ENCODE measurements at places on chromosomes 7 and 10.
A peak's percentile ranks its signal among the peaks of the same experiment; 100 is the strongest.

DNA sequence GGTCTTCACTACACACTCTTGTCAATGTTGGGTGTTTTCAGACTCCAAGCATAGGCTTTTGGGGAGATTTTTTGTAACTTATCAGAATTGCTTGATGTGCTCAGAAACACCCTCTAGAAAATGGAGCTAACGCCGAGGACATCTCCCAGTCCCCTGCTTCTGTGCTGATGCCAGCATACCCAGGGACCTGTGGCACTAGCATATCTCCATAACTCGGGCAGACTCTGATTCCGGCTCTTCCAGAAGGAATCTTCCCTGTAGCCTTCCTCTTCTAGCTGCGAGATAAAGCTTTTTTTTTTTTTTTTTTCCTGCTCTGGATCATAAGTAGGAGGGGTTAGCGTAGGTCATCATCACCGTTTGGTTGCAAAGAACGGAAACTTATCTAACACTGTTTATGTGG is 434.4 kb downstream of the GALNT17 start:
- DNase-seq, result no peak

DNA sequence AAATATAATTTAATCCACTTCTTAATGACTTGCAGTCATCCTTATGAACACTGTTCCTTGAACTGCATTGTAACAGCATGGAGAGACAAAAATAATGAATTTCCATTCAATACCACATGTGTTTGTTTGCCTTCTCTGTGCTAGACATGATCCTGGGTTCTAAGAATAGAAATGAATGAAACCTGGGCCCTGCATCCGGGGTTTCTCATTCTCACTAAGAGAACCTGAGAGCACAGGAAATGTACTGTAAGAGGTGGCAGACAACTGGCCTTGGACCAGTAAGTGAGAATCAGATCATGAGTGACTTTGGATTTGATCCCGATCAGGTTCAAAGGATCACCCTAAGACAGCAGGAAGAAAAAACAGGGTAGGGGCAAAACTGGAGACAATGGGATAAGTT is 37.2 kb upstream of the CUL1 start:
- no peak for DNase-seq

GRCh38 chr10:3045471-3046209 is 21.7 kb upstream of the PFKP start:
- no peak for DNase-seq

DNA sequence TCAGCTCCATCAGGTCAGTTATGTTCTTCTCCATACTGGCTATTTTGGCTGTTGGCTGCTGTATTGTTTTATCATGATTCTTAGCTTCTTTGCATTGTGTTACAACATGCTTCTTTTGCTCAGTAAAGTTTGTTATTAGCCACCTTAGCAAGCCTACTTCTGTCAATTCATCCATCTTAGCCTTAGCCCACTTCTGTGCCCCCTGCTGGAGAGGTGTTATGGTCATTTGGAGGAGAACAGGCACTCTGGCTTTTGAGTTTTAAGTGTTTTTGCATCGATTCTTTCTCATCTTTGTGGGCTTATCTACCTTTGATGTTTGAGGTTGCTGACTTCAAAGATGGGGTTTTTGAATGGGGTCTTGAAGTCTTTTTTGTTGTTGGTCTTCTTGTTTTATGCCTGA is 204.6 kb upstream of the FOXP2 start:
- DNase-seq, result no peak

DNA sequence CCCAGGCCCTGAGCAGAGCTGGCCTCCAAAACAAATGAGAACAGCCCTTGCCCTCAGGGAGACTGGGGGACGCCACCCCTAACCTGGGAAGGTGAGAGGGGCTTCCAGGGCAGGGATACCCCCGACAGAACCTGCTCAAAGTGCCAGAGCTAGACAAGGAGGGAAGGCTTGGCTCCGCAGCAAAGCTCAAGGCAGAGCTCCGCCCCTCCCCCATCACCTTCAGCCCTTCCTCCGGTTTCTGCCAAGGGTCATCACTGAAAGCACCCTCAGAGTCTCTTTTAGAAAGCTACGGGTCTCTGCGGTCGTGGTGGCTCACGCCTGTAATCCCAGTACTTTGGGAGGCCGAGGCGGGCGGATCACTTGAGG is 73.4 kb upstream of the CUX1 start:
- no peak for DNase-seq

DNA sequence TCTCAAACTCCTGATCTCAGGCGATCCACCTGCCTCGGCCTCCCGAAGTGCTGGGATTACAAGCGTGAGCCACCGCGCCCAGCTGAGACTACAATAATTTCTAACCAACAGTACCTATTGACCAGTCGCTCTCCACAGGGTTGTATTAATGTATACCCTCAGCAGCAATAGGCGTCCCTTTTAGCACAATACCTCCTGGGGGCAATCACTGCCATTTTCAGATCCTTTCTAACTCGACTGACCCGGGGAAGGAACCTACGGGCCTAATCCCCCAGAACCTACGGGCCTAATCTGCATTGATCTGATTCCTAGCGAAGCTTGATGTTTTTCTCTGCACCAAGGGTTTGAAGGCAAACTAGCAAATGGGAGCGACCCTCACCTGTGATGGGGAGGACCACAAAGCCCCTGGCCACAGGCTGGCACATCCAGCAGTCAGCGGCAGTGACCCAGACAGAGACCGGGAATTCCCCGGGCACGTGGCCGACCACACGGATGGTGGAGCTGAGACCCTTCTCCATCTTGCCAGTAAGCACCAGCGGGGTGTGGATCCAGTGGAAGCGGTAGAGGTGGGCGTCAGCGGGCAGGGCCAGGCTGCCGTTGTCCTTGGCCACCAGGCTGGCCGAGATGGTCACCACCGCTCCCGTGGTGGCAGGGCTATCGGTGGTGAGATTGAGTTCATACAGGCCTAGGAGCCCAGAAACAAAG is 6.9 kb downstream of the TMEM130 start:
- DNase-seq, result no peak

- DNase-seq, result no peak
Measured at GRCh38 chr10:3530783-3531645, 254.0 kb downstream of the KLF6 start.

GRCh38 chr10:82811621-82812020 is 936.6 kb downstream of the NRG3 start:
- no peak for DNase-seq

- no peak for DNase-seq
Measured at GRCh38 chr10:18044976-18045720, 93.4 kb downstream of the SLC39A12 start.

GRCh38 chr10:34001087-34001580 is 666.7 kb upstream of the NRP1 start:
- no peak for DNase-seq

- DNase-seq, result no peak
Measured at GRCh38 chr10:24307116-24307515, 98.2 kb downstream of the KIAA1217 start.

GRCh38 chr10:56596257-56596656 is 235.2 kb upstream of the ZWINT start:
- DNase-seq, result no peak

DNA sequence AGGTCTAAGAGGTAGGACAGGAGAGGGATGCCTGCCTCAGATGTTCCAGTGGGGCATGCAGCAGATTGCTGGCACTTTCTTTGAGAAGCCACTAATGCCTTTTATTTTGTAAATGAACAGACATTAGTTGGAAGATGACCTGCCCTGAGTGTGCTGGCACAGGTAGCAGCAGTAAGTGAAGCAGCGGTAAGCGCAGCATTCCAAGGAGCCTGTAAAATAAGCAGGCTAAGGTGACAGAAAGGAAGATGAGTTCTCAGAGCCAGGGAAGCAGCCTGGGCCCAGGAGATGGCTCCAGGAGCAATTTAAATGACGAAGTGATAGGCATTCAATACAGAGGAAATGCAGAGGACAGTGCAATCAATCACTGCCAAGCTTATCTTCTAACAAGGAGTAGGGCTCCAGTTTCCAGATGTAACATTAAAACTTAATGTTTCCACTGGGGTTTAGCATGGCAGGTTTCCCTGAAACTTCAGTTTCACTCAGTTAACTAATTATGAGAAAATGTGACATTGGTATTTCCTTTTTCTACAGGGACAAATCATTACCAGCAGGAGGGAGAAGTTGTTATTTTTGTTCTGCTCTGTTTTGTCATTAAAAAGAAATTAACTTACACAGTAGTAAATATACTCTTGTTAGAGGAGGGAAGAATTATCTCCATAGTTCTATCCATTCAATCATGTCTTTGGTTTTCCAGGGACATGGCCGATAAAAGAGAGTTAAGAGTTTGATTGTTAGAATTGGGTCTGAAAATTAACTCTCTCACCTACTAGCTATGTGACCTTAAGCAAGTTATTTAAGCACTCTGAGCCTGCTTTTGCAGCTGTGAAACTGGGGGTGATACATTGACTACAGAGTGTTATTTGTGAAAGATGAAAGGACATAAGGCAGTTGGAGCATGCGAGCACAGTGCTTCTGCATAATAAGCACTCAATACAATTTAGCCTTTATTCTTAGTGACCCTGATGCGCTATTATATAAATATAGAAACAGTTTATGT is 96.6 kb upstream of the PTN start:
- no peak for DNase-seq

- DNase-seq, result no peak
Measured at GRCh38 chr7:124722292-124722691, 43.3 kb downstream of the GPR37 start.

DNA sequence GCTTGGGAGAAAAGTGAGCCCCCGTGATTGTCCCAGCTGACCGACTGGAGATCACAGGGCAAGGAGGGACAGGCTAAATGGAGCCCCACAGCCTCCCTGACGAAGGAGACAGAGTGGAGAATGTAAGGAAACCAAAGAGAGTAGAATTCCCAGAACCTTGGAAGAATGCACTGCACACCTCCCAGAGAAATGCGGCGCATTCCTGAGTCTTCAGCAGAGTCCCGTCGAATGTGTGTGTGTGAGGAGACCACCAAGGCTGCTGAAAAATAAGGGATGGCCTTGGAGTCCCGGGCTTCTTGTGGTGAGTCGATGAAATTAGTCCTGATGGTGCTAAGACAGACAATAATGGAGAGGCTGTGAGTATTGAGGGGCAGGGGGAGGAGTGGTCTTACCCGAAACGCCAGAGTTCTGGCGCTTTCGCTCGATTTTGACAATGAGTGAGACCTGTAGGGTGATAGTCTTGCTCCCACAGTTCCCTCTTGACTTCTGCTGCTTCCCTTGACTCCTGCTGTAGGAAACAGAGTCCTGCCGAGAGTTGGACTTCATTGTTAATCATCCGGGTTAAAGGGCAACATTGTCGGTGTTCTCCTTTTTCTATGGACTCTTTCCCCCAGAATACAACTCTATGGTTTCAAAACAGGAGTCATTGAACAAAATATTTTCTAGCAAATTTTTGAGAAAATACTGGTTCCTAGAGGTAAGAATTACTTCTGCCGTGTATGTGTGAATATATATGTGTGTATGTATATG is 103.2 kb downstream of the CNNM2 start:
- no peak for DNase-seq

DNA sequence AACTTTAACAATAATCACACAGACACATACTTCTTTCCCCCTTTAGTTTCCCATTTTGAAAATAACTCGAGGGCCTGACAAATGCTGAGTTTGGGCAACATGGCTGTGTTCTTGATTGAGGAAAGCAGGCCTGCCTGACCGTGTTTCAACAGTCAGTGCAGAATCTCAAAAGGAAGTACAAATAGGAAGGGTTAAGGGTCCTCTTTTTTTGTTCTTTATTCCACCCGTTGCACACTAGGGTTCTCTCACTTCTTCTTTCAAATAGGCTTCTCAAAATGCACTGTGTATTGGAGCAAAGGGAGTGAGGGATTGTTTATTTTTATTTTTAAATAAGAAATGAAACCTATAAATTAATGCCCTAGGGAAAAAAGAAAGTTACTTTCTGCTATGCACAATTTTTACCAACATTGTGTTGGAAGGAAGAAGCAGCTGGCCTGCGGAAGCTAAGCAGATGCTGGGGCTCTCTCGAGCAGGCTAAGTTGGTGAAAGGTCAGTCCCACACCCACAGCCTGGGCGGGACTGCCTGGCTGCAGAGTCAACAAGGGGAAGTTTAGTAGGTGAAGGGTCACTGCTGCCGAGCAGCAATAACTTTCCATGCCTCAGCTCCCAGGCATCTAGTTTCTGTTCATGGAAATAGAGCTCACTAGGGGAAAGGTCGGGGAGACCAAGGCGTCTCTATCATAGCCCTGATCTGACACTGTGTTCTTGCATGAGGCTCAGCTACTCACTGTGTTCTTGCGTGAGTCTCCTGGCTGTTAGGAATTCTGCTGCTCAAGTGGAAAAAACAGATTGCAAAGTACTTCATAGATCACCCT is 12.2 kb upstream of the PDK4 start:
- DNase-seq, result peak; percentile 62
